Kasumi-1 (cell line): ENCODE measurements at places on chromosomes 2 and 18.

DNA sequence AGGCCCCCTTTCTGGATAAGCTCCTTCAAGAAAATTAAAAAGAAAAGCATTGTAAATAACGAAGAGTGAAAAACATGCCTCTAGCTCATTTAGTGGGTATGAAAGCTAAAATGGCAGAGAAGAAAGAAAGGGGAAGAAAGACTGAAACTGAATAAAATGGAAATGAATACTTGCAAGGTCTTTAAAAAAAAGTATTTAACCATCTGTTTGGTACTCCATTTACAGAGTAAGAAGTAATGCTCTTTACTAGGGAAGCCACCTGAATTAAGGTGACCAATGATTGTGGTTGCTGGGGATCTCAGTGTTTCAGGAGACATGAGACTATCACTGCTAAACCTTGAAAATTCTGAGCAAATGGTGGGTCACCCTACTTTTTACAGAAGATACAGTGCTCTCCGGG, 17.7 kb upstream of the ARL5A start:
- DNase-seq = no peak

- DNase-seq = no peak
These were observed 255.4 kb downstream of the ALPK2 start for GRCh38 chr18:58373481-58373880.

DNA sequence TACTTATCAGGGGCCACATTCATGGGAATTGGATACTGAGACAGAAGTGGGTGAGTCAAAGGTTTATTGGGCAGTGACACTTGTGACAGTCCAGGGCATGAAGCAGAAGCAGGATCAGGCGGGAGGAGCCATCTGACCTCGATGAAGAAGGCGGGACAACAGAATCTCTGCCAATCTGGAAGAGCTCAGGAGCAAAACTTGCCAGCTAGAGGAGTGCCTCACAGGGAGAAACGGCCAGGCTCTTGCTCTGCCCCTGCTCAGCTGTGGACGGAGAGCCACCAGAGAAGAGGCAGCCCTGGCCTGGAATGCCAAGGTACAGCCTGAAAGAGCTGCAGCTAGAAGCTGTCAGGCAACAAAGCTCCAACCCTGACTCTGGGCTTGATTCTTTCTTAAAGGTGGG, 16.9 kb downstream of the DAW1 start:
- no peak for DNase-seq

- DNase-seq = no peak
These were observed 32.3 kb downstream of the CXCR4 start for GRCh38 chr2:136085453-136086209.

DNA sequence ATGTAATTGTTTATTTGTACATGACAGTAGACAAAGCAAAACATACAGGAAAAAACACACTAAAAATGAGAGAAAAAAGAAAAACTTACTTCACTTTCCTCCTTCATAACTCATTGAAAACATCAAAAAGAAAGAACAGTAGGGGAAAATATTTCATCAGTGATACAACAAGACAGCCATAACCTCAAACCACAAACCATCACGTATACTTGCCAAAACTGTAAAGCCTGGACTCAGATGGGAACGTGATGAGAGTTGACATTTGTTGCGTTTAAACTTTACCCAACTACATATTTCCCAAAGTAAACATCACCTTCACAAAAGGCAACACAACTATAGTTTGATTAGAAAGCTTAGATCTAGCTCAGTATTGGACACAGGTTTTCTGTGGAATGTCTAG, 278.2 kb upstream of the COL3A1 start:
- DNase-seq = peak; percentile 26

DNA sequence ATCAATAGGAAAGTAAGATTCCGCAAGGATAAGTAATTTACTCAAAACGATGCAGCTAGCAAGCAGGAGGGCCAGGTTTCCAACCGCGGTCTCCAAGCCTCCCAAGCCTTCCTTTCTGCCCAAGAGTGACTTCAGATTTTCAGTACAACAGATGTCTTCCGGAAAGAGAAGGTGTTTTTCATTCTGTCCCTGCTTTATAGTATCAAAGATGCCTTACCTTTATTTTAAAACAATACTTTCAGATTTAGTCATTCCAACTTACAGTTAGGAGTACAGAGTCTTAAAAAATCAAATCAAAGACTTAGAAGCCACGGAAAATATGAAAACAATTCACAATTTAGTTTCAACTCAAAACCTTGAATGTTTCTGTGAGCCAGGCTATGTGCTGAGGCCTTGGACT, 43.6 kb downstream of the CYB5A start:
- DNase-seq = no peak

- no peak for DNase-seq
These were observed 266.3 kb downstream of the SATB2 start for GRCh38 chr2:199191461-199191860.

GRCh38 chr2:219433666-219434467, 776 bp upstream of the SPEG start:
- peak; percentile 28 for DNase-seq

DNA sequence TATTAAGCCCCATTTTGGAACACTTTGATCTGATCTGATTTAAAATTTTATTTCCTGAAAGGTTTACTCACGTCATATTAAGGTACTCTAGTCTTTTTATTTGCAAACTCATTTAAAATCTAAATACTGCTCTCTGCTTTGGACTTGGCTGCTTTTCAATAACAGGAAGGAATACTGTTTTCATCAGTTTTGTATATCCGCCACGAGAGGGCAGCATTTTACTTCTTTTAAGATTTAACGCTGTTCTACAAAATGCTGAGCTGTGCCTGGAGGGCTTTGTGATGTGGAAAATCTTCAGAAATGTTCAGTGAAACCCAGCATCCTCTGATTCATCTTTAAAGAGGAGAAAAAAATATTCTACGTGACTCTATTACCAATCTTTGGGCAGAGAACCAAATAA, 37.5 kb upstream of the SLC38A11 start:
- DNase-seq = peak; percentile 83
